ENCODE measurements at places on chromosomes 3 and 15. TPM values are rescaled to one million over a fixed set of nuclear protein-coding genes. Genes with fewer than 3 reads are reported as not detected.

DNA sequence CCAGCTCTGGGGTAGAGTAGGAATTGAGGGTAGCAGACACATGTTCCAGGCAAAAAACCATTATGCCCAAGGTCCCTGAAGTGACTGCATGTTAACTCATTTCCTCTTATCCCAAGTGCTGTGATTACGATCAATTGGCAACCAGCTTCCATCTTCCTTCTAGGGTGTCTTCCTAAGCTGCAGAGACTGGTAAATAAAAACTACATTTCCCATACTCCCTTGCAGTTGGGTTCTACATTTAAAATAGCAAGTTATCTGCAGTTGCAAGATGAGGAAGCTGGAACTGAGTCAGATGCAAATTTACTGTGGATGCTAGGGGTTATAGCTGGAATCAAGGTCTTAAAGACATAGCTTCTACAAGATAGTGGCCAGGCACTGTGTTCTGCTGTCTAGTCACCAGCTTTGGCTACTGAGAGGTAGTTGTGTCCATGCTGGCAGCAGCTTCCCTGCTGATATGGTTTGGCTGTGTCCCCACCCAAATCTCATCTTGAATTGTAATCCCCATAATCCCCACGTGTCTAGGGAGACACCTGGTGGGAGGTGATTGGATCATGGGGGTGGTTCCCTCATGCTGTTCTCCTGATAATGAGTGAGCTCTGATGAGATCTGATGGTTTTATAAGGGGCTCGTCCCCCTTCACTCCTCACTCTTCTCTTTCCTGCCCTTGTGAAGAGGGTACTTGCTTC is 51.3 kb upstream of the FBN1 start:
- H3K4me1 ChIP-seq = no peaks in the 10 kb centered on the region
- no peak overlapping the region for H3K4me3 ChIP-seq
- DNase-seq = no peak
- no peaks in the 10 kb centered on the region for H3K27me3 ChIP-seq

The PRR20G gene
- 0.30 TPM for total RNA-seq

DNA sequence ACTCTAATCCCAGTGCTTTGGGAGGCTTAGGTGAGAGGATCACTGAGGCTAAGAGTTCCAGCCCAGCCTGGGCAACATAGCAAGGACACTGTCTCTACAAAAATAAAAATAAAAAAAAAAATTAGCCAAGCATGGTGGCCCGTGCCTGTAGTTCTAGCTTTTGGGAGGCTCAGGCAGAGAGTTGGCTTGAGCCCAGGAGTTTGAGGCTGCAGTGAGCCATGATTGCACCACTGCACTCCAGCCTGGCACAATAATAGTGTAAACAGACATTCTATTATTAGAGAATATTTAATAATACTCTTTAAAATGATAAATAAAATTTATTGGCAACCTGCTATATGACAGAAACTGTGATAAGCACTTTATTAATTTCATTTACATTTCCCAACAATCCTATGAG is 908.9 kb downstream of the TUSC7 start:
- no peak overlapping the region for H3K4me3 ChIP-seq
- H3K4me1 ChIP-seq = no peaks in the 10 kb centered on the region
- no peaks in the 10 kb centered on the region for H3K27me3 ChIP-seq
- no peaks in the 10 kb centered on the region for H3K36me3 ChIP-seq
- DNase-seq = no peak
- H3K27ac ChIP-seq = no peak overlapping the region

The FBXL22 gene
- total RNA-seq = 0.49 TPM

The PAK6 gene
- total RNA-seq = 19.9 TPM

DNA sequence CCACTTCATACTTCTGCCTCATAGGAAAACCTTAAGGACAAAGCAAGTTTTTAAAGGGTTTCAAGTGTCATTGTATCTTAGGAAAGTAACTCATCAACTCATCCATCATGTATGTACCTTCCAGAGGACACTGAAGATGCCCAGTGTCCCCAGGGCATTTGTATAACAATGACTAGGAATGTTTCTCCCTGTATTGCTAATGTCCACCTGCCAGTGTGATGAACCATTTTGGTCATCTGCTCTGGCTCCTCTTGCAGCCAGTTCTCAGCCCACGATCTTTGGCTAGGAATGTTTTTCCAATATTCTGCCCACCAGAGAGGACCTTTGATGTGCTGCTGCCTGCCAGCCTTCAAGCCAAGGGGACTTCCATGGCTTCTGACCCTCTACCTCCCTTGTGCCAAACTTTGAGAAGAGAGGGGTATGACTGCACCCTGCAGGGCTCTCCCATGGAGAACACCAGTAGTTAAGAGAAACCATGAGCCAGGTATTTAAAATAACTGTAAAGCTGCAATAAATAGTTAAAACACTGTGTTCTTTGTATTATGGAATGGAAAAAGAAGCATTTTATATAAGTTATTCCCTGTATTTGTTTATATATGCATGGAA is 11.4 kb downstream of the LMOD3 start:
- H3K4me3 ChIP-seq = no peak overlapping the region
- no peaks in the 10 kb centered on the region for H3K27me3 ChIP-seq
- no peak overlapping the region for H3K27ac ChIP-seq
- DNase-seq = no peak

All from HCT116 (cell line).